Vagina (tissue), 2 donors: ENCODE measurements at places on chromosomes 12 and 14.

- DNase-seq = no peak
Measured at GRCh38 chr14:24211311-24211710, 2.0 kb downstream of the CHMP4A start.

DNA sequence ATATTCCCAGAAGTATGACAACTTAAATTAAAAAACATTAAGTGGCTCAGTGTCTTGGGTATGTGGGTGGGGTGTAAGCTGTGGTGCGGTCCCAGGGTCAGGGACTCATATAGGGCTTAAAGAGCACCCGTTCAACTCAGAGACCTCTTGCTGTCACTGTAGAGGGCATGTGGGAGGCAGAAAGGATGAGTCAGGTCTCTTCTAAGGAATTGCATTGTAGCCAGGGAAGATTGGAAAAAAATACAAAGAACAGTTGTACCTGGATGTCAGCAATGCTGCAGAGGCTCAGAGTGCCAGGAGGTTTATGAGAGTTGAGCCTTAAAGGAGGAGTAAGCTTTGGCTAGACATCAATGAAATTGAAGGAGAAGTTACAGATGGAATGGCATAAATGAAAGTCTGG, 104.1 kb downstream of the MYRFL start:
- no peak for DNase-seq

DNA sequence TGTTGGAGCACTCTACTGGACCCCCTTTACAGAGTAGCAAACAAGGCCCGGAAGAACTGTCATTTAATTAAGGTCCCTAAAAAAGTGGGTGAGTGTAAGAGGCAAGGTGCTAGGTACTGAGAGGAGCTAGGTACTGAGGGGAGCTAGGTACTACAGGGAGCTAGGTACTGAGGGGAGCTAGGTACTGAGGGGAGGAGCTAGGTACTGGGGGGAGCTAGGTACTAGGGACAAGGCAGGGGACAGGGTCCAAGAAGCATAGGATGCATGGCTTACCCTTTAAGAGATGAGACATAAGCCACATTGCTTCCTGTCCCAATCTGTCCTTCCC, 4.9 kb downstream of the KRT5 start:
- DNase-seq = peak; percentile 79

GRCh38 chr12:9392842-9393241, 184.6 kb upstream of the PZP start:
- DNase-seq = no peak

- no peak for DNase-seq
Measured at GRCh38 chr12:51675071-51675803, 84.2 kb downstream of the SCN8A start.

DNA sequence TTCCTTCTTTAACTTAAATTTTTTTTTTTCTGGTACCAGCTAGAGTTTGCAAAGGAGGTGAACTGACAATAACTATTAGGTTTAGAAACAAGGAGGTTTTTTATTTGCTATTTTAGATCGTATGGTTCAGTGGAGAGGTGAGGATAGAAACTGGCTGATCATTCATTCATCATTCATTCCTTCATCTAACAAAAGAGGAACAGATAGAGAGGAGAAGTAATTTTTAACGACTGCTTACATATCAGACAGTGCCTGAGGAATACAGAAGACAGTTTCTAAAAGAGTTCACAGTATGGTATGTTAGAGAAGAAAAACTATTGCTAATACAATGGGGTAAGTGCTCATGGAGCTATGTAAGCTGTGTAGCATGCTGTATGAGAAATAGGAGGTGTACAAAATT, 111.1 kb downstream of the ERC1 start:
- no peak for DNase-seq

DNA sequence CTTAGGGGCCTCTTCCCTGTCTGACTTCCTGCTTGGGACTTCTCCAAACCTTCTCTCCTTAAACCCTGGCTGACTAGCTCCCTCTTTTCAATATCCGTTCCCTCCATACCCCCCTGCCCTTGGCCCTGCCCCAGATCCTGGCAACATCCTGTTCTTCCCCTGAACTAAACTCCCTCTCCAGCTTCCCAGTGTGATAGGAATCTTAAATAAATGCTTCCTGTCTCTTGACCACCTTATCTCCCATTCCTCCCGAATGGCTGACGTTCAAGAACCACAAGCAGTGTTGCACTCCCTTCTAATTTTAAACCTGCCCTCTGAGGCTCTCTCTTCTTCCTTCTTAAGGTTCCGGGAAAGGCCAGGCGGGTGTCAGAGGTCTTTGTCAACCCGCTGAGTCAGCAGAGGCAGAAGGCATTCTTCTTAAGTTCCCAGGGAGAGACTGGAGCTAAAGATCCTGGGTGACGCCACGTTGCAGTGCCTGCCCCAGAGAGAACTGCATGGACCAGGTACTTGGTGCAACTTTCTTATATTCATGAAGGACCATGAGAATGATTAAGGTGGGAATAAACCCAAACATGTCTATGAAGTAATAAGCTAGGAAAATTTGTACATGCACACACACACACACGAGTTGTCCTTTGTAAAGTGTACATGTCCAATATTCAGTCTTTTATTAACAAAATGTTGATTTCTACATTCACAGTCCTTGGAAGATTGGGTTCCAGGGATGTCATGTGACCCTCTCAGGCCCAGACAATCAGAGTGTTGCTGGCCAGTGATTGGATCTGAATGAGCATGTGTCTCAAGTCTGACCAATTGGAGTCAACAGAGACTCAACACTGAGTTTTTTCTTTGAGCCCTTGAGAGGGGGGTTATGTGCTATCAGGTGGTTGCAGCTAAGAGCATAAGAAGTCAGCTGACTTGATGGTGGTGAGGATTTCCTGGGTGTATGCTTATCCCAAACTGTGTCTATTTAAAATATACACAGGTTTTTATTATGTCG, 420.2 kb upstream of the TBX3 start:
- DNase-seq = no peak

GRCh38 chr14:75865531-75865930, 116.3 kb downstream of the TGFB3 start:
- DNase-seq = no peak

DNA sequence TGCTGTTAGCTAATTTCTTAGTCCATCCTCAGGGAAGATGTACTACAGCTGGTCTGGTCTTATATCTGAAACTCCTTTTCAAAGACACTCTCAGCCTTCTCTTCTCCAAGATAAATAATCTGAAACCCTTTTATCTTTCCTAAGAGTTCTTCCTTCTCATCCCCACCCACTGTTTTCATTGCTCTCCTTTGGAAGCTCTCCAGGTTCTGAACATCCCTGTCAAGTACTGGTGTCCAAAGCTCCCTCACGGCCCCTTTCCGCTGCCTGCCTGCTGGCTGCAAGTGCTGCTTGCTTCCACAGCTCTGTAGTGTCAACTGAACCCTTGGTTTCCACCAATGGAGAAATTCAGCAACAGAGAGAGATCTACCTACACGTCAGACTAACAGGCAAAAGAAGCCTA, 6.6 kb upstream of the SLC6A13 start:
- no peak for DNase-seq
